ENCODE measurements at places on chromosomes 7 and 10. TPM values are rescaled to one million over a fixed set of nuclear protein-coding genes. Genes with fewer than 3 reads are reported as not detected.

MMP21 gene
- total RNA-seq, result not detected

GLI3 gene
- total RNA-seq, result 24.9 TPM

CH25H gene
- 10.0 TPM for total RNA-seq

STK31 gene
- 0.33 TPM for total RNA-seq

Measured in endothelial cell (in vitro differentiated cells).